CD4-positive, alpha-beta T cell treated with Interleukin-6 at 100 ng/mL for 8 hours (primary cell): ENCODE measurements at places on chromosomes 11 and 22.

DNA sequence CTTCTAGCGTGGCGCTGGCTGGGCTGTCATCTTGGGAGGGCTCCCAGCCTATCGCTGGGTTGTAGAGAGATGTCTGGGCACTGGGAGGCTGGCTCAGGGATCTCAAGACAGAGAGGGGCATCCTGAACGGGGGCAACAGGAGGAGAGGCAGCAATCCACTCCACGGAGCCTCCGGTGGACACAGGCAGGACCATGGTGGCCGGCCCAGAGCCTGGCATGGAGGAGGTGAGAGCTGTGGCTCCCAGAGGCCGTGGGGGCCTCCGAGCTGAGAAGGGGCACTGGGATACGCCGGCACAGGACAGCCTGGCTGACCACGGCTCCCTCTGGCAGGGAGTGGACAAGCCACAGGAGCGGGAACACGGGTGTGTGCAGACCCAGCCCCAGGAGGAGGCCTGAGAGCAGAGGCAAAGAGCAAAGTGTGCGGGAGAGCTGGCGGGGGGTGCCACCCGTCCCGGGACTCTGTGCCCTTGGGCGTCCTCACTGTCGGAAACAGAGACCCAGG is 9.1 kb downstream of the MRGPRF start:
- no peak for DNase-seq

GRCh38 chr11:33515347-33515746 is 185.3 kb downstream of the C11orf91 start:
- DNase-seq = no peak

- DNase-seq = no peak
Observed at GRCh38 chr11:69213316-69213715, 57.6 kb downstream of the SMIM38 start.

DNA sequence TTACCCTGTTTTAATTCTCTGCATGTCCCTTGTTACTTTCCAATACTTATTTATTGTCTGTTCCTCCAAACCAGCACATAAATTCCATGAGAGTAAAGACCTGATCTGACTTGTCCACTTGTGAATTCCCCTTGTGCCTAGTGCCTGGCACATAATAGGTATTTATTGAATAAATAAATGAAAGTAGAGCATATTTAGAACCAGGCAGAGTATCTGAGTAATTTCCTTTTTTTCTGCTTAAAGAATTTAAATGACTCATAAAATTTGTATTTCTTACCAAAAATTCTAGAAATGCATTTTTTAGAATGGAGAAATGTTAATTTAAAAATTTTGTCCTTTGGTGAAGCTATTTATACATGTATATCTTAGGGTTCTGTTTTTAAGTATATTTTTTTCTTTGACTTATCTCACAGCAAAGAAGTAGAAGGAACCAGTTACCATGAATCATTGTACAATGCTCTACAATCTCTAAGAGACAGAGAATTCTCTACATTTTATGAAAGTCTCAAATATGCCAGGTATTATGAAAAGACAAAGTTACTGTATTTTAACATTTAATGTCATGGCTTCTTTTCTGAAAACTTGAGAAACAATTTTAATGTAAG is 96.8 kb downstream of the ATM start:
- DNase-seq = no peak

- no peak for DNase-seq
Observed at GRCh38 chr11:134382830-134383229, 29.2 kb downstream of the B3GAT1 start.

GRCh38 chr11:73324116-73324515 is 16.0 kb downstream of the ARHGEF17 start:
- no peak for DNase-seq

DNA sequence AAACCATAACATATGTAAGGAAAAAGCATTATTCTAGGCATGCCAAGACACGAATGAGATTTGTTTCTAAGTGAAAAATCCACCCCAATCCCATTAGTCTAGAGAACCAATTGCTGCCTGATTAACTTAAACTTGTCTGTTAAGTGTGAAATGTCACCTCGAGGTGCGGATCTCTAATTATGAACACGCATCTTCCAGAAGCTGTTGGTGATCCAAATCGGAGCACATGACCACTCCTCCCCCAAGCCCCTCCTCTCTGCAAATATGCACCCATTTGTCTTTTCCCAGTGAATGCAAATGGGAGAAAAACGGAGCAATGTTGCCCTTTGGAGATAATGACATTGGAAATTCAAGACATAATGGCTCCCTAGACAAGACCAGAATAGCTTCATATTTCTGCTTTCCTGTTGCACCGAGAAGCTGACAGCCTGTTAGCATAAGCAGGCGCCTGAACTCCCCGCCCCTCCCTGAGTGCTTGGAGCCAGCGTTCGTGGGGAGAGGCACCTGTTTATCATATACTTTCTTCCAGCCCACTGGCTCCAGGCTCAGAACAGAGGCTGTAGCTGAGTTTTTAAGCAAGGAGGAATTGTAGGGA is 6.0 kb upstream of the FXYD6 start:
- no peak for DNase-seq

GRCh38 chr22:46078241-46079092 is 71.9 kb upstream of the PPARA start:
- no peak for DNase-seq

GRCh38 chr11:133122256-133122655 is 410.0 kb downstream of the OPCML start:
- DNase-seq = no peak

- no peak for DNase-seq
Observed at GRCh38 chr11:127070808-127071207, 70.2 kb upstream of the KIRREL3 start.

DNA sequence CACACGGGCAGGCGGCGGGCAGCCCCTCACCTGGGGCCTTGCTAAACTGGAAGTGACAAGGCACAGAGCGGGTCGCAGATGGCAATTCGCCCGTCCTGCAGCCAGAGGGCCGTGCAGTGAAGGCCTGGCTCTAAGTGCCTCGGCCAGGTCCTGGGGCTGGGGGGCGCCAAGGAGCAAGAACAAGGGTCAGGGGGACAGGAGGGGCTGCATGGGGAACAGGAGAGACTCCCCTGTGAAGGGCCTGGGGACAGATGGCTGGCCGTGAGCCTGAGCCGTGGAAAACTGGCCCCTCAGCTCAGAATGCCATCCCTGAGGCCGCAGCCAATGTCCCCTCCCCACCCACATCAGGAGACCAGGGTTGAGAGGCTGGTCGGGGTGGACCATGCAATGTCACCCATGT is 60.0 kb downstream of the RTL6 start:
- no peak for DNase-seq

GRCh38 chr22:27416511-27417420 is 384.8 kb downstream of the MN1 start:
- no peak for DNase-seq

DNA sequence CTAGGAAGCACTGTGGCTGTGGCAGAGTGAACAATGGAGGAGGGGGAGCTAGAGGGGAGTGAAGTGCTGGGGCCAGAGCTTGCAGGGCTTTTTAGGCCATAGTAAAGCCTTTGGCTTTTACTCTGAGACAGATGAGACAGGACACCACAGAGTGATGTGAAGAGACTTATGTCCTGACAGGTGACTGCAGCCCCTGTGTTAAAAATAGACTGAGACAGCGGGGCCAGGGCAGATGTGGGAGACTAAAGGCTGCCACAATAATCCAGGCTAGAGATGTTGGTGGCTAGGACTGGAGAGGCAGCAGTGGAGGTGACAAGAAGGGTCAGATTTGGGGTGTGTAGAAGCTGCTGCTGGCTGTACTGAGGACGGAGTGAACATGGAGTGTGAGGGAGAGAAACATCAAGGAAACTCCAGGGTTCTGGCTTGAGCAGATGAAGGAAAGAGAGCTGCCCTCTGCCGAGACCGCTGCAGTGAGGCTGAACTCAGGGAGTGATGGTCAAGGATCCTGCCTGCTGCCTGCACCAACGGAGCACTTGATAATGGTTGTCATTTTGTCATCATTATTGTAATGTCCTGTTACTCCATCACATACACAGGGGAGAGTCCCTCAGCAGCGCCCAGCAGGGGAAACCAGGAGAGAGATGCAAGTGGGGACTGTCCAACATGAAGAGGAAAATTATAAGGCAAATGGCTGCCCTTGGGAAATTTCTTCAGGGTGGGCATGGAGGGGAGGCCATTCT is 27.4 kb downstream of the SLC43A1 start:
- DNase-seq = no peak

- DNase-seq = peak; percentile 63
Observed at GRCh38 chr22:46036558-46037408, 59.8 kb upstream of the WNT7B start.

GRCh38 chr11:36431429-36432092 is 78.5 kb downstream of the TRAF6 start:
- DNase-seq = peak; percentile 50

DNA sequence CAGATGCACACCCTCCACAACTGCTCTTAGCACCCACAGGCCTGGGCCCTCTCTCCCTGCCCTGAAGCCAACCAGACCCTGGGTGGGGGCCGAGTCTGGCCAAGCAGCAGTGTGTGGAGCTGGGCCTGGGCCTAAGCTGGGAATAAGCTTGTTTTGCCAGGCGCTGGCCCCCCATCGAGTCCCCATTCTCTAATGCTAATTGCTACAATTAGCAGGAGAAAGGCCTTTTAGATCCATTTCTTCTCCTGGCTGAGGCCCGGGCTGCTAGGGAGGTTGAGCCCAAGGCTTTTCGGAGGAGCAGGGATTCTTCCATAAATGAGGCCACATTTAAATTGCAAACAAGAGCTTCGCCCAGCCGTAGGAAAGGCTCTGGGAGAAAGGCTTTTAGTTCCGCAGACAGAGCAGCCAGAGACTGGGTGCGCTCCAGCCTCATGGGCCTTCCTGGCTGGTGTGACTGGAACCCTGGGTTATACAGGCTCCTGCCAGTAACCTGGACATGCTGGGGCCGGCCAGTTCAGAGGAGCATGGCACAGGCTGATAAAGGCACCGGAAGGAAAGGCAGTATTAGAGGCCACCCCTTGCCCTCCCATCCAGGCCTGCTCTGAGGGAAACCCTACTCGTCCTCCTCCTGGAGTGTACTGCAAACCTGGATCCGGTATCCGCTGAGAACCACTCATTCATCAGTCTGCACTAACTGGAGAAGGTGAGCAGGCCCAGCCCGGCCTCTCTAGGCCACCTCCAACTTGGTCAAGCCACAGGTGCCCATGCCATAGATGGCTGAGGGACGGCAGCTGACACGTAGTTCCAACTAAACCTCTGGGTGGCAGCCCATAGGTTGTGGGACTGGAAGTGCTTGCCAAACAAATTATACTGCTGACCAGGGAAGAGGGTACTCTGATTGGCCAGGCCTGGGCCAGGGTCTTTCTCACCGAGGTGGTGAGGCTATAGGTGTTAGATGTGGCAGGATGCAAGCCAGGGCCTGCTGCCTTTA is 6.2 kb downstream of the KCNQ1OT1 start:
- DNase-seq = no peak

GRCh38 chr11:126317756-126318573 is 14.1 kb downstream of the DCPS start:
- peak; percentile 10 for DNase-seq

DNA sequence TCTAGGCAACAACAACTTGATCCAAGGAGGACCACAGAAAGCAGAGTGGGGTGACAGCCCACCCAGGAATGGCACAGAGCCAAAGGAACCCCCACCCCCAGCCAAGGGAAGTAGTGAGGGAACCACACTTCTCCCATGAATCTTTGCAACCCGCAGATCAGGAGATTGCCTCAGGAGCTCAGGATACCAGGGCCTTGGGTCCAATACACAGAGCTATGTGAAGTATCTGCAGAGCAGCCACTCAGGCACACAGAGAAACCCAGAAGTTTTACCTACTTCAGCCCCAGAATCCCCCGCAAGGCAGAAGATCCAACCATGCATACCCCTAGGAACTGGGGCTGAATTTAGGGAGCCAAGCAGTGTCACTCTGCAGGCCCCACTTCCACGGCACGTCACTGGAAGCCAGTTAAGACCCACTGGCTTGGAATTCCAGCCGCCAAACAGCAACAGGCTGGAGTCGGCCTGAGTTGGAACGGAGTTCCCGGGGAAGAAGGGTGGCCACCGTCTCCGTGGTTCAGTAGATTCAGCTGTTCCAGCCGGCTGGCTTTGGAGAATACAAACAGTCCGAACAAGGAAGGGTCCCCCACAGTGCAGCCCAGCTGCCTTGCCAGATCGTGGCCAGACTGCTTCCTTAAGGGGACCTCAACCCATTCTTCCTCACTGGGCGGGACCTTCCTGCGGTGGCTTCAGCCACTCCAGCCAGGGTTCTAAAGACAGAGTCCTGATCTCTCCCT is 174.1 kb downstream of the TTC28 start:
- no peak for DNase-seq

- DNase-seq = no peak
Observed at GRCh38 chr22:20000246-20001081, 16.2 kb downstream of the ARVCF start.

GRCh38 chr11:104443387-104443786 is 279.4 kb upstream of the PDGFD start:
- no peak for DNase-seq

GRCh38 chr22:49128874-49129273 is 698.8 kb downstream of the BRD1 start:
- DNase-seq = no peak

DNA sequence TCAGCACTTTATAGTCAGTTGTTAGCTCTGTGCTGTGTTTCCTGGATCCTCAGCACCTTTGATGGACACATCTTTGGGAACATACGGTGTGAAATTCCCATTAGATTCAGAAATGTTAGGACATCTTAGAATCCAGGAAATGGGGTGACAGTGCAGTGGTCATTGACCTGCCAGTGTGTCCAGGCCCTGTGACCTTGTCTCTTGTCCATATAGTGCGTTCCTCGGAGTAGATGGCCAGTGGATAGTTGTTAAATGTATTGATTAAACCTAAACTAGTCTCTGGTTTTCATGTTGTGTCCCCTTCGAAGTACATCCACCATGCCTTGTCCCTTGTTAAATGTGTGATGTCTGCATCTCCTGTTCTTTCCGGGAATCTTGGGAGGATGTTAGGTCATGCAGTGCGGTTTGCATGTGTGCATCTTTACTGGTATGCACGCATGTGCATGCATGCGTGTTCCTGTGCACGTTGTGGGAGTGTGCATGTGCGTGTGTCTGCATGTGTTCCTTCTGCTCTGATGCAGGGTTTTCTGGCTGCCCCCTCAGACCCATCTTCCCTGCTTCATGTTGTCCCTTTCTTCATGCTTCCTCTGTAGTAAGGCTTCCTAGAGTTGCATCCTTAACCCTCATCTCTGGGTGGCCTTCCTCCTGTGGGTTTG is 4.0 kb downstream of the DGCR8 start:
- no peak for DNase-seq

DNA sequence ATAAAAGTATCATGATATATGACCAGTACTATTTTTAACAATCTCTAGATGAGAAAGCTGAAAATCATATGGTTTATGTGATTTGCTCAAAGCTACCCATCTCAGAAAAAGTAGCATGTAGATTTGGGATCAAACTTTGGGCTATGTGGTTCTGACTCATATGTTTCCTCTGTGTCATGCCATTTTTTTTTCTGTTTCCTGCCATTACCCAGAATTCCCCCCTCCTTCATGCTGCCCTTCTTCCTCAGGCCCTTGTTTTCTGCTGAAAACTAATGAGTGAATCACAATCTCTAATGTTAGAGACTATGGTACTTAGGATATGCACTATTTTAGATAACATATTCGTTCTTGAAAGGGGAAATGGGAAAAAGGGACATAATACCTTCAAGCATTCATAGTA is 80.7 kb downstream of the JRKL start:
- no peak for DNase-seq
